ENCODE measurements at places on chromosomes 3 and 15.

DNA sequence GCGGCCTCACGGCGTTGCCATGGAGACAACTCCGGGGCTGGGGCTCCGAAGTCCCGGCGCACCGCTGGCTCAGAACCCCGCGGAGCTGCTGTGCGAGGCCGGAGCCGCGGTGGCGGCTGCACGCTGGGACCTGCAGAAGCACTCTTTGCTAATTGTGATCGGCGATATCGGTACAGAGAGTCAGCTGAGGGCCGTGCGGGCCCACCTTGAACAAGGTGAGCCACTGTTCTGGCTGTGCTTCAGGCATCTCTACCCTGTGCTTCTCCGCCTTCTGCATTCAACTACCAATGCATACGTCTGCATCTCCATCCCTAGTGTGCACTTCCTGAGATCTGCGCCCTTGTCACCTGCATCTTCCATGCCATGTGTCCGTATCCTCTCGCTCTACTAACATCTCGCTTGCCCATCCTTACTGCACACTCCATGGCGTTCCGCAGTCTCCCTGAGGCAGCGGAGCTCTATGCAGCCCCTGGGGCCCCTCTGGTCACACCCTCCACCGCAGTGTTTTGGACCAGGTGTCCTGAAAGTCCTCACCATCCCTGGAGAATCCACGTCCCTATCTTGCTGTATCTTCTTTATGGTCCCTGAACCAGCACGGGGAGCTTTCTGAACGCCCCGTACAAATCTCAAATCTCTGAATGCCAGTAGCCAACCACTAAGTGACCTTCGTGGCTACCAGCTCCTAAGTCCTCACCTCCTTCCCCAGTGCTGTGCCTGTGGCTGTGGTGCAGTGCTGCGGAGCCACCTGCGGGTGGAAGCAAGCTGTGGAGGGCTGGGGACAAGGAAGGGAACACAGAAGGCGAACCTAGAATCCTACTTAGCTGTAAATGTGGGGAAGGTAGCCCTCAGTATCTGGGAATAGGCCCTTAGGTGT lies 6.2 kb upstream of the MAP1A start:
- DNase-seq, result no peak

- DNase-seq, result no peak
Measured at GRCh38 chr3:151584566-151584965, 123.7 kb upstream of the IGSF10 start.

GRCh38 chr15:64991536-64992135 lies 1.9 kb upstream of the SPG21 start:
- no peak for DNase-seq

DNA sequence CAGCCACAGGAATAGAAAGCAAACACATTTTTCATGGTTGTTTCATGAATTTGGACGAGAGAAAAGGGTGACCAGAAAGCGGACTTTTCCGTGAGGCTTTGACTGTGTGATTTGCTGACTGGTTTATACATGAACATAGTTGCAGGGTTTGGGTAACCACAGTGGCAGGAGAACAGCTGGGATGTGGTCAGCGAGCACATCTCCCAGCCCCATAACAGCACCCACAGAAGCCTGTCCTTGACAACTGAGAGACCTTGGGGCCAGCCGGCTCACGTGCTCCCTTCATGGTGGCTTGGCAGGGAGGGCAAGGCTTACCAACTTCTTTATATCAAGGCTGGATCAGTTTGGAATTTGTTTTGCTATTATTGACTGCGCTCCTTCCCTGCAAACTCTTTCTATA lies 13.2 kb upstream of the RGMA start:
- no peak for DNase-seq

DNA sequence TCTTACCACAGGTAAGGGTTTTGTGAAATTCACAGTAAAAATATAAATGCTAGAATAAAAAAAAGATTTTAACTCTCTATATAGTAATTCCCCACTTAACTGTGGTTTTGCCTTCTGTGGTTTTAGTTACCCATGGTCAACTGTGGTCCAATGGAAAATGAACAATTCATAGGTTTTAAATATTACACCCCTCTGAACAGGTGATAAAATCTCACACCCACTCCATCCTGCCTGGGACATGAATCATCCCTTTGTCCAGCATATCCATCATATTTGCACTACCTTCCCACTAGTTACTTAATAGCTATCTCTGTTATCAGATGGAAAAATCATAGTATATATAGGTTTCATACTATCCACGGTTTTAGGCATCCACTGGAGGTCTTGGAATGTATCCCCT lies 49.2 kb downstream of the HDGFL3 start:
- no peak for DNase-seq

DNA sequence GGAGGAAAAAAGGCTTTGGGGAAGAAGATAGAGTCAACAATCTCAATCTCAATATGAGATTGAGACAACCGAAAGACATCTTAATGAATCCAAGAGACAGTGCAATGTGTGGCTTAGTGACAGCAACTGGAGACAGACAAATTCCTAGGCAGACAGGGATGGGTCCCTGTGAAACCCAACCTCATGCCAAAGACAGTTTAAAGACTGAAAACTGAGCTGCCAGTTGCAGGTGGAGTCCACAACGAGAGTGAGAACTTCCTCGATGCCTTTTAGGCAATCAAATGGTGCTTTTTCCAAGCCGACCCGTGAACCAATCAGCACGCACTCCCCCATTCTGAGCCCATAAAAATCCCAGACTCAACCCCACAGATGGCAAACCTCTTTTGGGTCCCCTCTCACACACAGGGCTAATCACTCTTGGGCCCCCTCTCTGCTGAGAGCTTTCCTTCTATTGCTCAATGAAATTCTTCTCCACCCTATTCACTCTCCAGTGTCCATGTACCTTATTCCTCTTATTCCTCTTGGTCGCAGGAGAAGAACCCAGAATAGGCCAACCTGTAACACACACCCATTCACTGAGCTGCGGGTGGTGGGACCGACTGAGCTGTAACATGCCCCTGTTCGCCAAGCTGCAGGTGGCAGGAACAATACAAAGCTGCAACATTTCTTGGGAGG lies 34.8 kb downstream of the ZMAT3 start:
- DNase-seq, result no peak

DNA sequence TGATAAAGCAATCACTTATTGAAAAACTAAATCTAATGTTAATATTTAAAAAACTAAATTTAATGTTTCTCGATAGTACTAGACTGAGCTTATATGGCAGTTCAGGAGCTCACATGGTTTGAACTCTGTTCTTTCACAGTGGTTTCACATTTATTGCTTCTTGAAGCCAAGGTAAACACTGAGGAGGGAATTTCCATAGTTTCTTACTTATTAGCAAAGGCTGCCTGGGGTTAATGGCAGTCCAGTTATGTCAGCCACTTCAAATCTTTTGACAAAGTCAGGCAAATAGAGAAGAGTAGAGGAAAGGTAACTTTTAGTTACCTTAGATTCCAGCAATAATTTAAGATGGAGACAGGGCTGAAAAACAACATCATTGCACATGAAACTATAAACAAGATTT lies 831.5 kb downstream of the ROBO2 start:
- no peak for DNase-seq

GRCh38 chr15:27479296-27480140 lies 508.5 kb downstream of the GABRG3 start:
- DNase-seq, result no peak

- DNase-seq, result no peak
Measured at GRCh38 chr3:73222126-73222525, 160.7 kb downstream of the EBLN2 start.

DNA sequence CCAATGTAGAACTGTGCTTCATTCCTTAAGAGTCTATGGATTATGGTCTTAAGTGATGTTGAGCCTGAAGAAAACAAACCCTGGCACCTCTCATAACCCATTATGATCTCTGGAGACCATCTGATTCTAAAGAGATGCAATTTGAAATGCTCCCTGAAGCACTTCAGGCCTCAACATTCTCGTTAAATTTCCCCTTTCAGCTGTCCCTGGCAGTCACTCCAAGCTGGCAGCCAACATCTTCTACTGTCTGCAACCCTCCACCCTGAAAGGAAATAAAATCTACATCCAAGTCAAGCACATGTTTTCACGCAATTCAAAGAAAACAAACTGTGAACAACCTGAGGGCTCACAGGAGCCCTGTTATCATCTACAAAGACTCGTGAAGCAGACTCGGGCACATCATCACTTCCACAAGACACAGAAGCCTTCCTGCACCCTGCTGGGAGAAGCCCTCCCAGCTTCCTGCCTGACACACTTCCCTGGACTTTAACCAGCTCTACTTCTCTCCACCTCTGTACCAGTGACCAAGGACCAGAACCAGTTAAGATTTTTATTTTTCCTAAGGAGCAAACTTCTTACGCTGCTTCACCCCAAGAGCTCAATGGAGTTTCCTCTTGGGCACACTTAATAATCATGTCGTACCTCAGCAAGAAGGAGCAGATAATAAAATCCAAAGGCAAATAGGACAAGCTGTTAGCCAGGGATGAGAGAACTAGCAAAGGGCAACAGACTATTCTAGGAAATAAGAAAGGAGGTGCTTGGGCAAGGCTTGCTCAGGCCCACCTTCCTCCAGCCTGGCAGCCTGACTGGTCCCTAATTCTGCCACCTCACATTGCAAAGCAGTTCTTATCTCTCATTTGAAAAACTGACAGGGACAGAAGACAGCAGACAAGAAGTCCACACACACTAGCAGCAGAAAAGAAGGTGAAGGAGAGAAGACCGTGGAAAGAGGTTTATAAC lies 67.1 kb downstream of the MAGI1 start:
- no peak for DNase-seq

- DNase-seq, result no peak
Measured at GRCh38 chr3:15861163-15861562, 63.4 kb upstream of the ANKRD28 start.

- no peak for DNase-seq
Measured at GRCh38 chr15:52975941-52976449, 185.9 kb upstream of the ONECUT1 start.
